Stimulated activated CD8-positive, alpha-beta memory T cell treated with anti-CD3 and anti-CD28 coated beads, Interleukin-12 subunit alpha, Interleukin-12 subunit beta, amount 100 ng/mL, for 4 hours (primary cell): ENCODE measurements at places on chromosomes 12 and 14.

- peak; percentile 28 for DNase-seq
These were observed 449.9 kb downstream of the DPF3 start for GRCh38 chr14:72443991-72444441.

GRCh38 chr12:80636832-80637231 lies 70.6 kb upstream of the MYF6 start:
- DNase-seq, result no peak

- DNase-seq, result no peak
These were observed 3.3 kb upstream of the KCNA5 start for GRCh38 chr12:5040368-5040767.

GRCh38 chr14:106200541-106201315 lies 674.3 kb downstream of the TMEM121 start:
- DNase-seq, result no peak

DNA sequence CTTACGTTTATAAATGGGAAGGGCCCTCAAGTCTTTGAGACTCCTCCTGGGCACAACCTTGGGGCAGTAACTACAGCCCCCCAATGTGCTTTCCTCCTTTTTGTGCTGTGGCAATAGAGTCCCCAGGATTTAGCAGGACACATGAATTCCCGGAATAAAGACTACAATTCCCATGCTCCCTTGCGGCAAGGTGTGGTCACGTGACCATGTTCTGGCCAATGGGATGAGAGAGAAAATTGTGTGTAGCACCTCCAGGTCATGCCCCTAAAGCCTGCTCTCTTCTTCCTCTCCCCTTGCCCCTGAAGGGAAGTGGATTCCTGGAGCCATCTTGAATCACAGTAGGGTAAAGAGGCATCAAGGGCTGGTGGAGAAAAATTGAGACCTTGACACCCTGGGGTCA lies 295.1 kb upstream of the SFSWAP start:
- no peak for DNase-seq

DNA sequence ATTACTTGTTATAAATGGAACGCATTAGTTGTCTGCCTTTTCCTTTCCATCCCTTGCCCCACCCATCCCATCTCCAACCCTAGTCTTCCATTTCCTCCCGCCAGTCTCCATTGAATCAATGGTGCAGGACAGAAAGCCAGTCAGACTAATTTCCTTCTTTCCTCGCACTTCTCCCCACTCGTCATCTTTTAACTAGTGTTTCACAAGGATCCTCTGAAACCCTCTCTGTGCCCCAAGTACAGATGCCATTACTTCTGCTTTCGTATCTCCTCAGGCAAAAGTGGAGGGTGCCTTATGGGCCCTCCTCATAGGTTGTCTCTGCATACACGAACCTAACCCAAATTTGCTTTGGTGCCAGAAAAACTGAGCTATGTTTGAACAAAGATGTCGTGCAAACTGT lies 4.2 kb downstream of the DAZAP2 start:
- no peak for DNase-seq

GRCh38 chr12:57157588-57158173 lies 10.3 kb upstream of the LRP1-AS start:
- no peak for DNase-seq

DNA sequence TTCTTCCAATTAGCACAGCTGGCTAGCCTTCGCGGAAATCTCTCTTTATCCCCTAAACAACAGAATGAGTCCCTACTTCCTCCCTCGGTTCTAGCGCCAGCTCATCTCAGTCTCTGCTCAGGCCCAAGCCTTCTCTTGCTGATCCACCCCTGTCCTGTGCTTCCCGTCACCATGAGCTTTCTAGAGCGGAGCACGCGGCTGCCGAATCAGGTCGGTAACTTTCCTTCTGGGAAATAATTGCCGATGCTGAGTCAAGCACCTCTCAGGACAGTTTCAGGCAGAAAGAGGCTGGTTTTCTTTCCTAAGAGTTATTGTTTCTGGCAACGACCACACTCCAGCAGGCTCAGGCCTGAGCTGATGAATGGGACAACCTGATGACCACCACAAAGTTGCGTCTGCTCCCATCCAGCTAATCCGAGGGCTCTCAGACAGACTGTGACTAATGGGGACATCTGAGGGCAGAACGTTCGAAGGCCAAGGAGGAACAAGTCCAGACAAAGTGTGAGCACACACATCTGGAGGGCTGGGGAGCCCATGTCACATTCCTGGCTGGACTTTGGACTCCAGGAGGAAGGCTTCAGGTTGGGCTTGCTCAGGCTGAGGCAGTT lies 13.6 kb upstream of the GPR68 start:
- DNase-seq, result no peak

- no peak for DNase-seq
These were observed 1005.0 kb downstream of the GALC start for GRCh38 chr14:86987966-86988365.

GRCh38 chr12:69095765-69096477 lies 143.4 kb upstream of the CPSF6 start:
- no peak for DNase-seq

DNA sequence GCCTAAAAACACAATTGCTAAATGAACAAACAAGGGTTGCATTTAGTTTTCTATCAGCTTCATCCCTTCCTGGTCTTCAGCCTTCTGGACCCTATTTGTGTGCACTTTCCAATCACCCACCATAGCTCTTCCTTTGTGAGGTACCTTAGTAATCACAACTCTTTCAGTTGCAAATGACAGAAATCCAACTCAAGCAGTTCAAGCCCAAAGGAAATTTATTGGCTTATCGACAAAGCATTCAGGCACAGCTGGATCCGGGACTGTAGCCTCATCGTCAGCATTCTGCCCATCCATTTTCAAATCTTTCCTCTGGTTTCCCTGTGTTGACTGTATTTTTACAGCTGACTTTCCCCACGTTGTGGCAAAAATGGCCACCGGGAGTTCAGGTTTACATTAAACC lies 148.6 kb upstream of the VASH1 start:
- DNase-seq, result no peak

DNA sequence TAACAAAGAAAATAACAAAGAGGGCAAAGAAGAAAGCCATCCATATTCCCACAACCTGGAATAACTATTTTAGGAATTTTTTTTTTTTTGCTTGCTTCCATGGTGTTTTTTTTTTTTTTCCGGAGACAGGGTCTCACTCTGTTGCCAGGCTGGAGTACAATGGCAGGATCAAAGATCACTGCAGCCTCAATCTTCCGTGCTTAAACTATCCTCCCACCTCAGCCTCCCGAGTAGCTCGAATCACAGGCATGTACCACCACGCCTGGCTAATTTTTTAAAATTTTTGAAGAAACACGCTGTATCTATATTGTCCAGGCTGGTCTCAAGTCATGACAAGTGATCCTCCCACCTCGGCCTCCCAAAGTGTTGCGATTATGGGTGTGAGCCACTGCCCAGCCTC lies 20.2 kb upstream of the ARID4A start:
- no peak for DNase-seq

- DNase-seq, result no peak
These were observed 67.8 kb upstream of the GRIP1 start for GRCh38 chr12:66746489-66747201.

- DNase-seq, result no peak
These were observed 101.0 kb downstream of the LRIG3 start for GRCh38 chr12:58819345-58819744.

- DNase-seq, result peak; percentile 7
These were observed 18.0 kb downstream of the MFAP5 start for GRCh38 chr12:8644345-8645248.

- DNase-seq, result no peak
These were observed 119.9 kb upstream of the PCED1B start for GRCh38 chr12:46959502-46959901.

DNA sequence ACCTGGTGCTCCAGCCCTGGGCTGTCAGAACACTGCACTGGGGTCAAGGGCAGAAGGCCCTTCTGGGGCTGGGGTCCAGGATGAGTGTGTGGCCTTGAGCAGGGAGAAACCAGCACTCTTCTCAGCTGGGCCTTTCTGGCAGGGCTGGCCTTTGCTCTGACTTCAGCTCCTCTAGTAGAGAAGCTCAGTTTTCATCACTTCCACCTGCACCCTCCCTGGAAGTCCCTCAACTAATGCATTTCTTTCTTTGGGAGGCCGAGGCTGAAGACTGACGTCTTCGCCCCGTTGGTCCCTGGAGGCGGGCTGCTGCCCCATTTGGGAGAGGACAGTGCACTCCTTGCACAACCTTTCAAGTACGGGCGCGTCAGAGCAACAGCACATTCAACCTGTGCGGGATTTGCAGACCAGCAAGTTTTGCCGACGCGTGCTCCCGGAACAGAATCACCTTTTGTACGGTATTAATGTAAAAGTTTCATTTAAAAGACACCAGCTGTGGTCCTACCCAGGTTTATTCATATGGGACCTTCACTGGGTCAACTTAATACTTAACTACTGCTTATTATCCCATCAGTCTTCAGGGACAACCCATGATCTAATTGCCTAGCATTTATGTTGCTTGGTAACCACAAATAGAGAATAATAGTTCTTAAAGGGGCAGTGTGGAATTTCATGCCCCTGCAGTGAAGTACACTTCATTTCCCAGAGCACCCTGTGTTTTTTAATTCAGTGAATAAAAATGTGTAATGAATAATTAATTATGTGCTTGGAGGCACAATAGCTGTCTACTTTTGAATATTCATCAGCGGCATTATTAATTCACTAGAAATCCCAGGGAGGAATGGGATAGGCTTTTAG lies 134.8 kb upstream of the VRK1 start:
- DNase-seq, result no peak

- no peak for DNase-seq
These were observed 7.6 kb downstream of the POP5 start for GRCh38 chr12:120573560-120573959.

GRCh38 chr14:43147485-43147884 lies 1359.6 kb downstream of the FSCB start:
- no peak for DNase-seq

DNA sequence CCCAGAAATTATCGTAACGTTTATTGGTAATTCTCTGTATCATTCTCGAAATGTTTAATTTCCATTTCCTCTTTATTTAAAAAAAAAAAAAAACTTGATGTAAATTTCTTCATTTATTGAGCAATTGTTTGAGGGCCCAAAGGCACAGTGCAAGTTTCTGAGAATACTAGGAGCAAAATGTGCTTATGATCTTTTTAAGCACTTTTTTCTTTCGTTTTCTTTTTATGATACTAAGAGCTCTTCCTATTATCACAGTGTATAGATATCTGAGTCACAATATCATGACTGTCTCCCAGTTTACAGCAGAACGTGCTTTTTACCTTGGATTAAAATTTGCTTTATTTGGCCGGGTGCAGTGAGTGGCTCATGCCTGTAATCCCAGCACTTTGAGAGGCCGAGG lies 5.6 kb downstream of the ATP2A2 start:
- no peak for DNase-seq

- no peak for DNase-seq
These were observed 261.7 kb downstream of the MSRB3 start for GRCh38 chr12:65540140-65540539.

DNA sequence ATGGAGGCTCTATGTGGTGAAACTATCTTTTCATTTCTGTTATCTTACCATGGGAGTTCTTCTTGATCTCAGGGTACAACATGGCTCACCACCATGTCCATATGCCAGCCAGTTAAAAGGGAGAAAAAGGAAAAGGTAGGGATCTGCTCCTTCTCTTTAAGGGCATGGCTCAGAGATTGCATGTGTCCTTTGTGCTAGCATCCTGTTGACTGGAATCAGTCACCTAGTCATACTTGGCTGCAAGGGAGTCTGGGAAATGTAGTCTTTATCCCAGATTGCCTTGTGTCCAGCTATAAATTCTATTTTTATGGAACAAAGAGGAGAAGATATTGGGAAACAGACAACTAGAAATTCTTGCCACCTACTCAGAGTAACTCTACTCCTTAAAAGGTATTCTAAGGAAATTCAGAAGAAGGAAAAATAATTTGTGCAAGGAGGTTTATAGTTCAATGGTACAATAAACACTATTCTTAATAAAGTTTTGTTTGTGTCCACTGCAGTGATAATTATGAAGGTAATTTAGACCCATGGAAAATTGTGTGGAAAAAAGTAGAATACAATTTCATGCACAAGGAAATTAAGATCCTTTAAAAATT lies 86.4 kb upstream of the RPH3A start:
- no peak for DNase-seq

- no peak for DNase-seq
These were observed 57.4 kb downstream of the DAAM1 start for GRCh38 chr14:59245809-59246295.

GRCh38 chr14:59768855-59769375 lies 101.7 kb downstream of the RTN1 start:
- DNase-seq, result no peak
